ENCODE measurements at places on chromosomes 5 and 9.
A peak's percentile ranks its signal among the peaks of the same experiment; 100 is the strongest.

DNA sequence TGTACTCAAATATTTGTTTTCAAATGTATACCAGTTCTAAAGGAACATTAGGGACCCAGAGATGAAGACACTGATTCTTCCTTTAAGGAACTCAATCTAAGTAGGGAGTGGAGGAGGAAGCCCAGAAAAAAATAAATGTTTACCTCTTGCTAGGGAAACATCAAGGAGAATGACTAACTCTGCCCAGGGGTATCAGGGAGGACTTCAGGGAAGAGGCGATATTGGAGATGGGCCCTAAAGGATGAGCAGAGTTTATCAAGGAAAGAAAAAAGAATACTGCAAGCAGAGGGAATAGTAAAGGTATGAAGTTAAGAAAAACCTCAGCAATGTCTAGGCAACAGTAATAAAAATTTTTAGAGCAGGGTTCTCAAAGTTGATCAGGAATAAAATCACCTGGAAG is 16.4 kb downstream of the FBXW2 start:
- no peak for DNase-seq

GRCh38 chr5:102807878-102808502 is 52.9 kb downstream of the PAM start:
- DNase-seq, result no peak

- DNase-seq, result no peak
These were observed 259.2 kb downstream of the PDZD2 start for GRCh38 chr5:31898036-31898632.

- no peak for DNase-seq
These were observed 580.2 kb downstream of the CCDC171 start for GRCh38 chr9:16133032-16133431.

DNA sequence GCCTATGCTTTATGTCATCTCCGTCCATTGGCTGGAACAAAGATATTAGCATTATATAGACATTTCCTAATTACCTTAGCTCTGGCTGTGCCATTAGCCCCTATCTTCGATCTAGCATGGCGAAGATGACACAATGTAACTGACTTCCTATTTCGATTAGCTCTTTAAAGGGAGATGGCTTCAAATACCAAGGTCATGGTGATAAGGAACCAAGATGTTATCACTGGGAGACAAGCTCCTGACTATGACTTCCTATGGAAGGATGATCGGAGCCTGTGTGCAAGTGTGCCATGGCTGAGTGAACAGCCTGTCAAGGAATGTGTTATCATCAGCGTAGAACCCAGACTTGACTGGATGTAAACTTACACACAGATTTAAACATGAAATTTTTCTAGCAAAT is 602.1 kb downstream of the PSAT1 start:
- DNase-seq, result no peak

- DNase-seq, result no peak
These were observed 330.9 kb downstream of the CTNND2 start for GRCh38 chr5:11573140-11573992.

DNA sequence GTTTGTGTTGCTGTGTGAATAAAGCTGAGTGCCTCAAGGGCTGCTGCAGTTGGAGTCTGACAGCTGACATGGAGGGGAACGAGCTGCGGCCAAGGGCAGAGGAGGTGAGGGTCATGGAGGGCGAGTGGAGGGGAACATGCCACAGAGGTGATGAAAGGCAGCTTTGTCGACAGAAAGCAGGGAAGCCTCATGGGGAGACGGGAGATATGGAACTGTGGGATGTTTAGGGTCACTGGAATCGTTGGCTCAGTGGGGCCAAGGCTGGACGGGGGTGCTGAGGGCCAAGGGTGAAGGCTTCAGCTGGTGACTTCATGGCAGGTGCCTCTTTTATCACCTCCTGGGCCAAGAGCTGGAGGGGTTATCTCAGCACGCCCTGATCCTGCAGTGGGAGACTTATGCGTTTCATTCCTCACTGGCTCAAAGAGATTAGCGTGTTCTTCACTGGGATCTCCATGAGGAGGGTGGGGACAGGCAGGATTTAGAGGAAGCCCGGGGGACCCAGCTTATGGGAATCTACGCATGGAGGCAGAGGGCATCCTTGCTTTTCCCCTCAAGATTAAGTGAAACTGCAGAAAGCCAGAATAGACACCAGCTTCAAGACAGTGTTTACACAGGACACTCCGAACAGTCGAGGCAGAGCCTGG is 42.2 kb downstream of the FAM240B start:
- DNase-seq, result no peak

GRCh38 chr5:100542086-100542485 is 6.9 kb downstream of the FAM174A start:
- DNase-seq, result no peak

DNA sequence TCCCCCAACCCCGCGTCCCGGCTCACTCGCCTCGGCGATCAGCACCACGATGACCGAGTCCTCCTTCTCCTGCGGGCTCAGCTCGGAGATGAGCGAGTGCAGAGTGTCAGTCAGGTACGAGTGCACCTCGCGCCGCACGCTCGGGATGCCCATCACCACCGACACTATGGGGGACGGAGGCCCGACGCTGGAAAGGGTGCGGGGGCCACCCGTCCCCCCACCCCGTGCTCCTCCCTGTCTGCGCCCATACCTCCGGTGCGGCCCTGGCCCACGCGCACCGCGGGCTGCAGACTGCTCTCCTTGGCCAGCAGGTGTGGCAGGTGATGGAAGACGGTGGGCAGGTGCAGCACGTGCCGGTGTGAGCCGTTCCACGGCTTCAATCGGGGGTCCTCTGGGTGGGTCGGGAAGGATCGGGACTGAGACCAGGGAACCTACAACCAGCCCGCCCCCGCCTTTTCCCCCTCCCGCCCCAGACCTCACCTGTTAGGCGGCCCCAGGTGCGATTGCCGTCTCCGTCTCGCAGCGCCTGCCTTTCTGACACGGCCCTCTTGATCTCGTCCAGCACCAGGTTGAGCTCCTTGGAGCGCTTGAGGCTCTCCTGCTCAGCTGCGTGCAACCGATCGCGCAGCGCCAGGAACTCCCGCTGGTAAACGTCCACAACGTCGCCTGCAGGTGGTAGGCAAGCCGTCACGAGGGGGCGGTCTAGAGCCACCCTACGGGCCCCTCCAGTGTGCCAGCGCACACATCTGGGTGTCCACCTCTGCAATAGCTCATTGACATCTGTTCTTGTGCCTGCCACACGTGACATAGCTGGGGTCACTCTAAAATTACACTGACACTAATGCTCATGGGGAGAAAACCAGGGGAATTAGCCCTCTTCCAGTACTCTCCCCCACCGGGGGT is 5.1 kb downstream of the MGAT4B start:
- DNase-seq, result peak; percentile 92

GRCh38 chr9:133088146-133088750 is 26.5 kb downstream of the CEL start:
- no peak for DNase-seq

DNA sequence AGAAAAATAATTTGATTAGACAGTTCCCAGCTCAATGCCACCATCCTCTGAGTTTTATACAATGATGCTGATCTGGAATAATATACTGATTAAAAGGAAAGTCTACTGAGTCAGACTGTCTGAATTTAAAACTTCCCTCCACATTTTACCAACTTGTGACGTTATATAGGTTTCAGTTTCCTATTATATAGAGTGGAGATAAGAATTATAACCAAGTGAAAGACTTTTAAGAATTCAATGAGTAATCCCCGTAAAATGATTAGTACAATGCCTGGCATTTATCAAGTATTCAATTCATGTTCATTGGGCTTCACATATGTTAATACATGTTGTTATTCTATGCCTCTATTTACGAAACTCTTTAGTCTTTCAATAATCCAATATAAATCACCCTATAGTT is 166.0 kb downstream of the CDH9 start:
- DNase-seq, result no peak

GRCh38 chr5:81761270-81761669 is 10.4 kb upstream of the SSBP2 start:
- DNase-seq, result no peak

- no peak for DNase-seq
These were observed 58.6 kb downstream of the WDR70 start for GRCh38 chr5:37437711-37438110.

DNA sequence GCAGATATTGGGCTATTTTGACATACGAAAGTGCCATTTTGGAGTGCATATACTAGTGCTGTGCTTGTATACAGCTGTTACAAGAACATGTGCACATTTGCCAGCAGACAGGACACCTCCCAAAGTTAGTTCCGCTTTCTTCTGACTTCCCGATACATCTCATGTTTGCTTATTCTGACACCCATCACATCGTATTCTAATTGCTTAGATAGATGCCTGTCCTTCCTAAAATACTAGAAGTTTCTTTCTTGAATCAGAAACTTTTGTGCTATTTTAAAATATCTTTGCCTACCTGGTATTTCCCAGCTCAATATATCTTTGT is 177.8 kb downstream of the TTLL11 start:
- no peak for DNase-seq

GRCh38 chr5:139461176-139461575 is 1.4 kb downstream of the ECSCR start:
- no peak for DNase-seq

All from posterior vena cava (tissue), 2 donors.